ENCODE measurements at places on chromosomes 11 and 22. TPM values are rescaled to one million over a fixed set of nuclear protein-coding genes. Genes with fewer than 3 reads are reported as not detected.

DNA sequence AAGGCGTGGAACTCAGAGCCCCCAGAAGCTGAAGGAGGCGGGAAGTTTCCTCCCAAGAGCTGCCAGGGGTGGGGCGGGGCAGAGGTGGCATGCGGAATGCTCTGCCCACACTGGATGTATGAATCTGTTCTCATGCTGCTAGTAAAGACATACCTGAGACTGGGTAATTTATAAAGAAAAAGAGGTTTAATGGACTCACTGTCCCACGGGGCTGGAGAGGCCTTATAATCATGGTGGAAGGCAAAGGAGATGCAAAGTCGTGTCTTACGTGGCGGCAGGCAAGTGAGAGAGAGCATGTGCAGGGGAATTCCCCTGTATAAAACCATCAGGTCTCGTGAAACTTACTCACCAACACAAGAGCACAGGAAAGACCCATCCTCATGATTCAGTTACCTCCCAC is 57.6 kb downstream of the SMIM38 start:
- DNase-seq = peak; percentile 40

DNA sequence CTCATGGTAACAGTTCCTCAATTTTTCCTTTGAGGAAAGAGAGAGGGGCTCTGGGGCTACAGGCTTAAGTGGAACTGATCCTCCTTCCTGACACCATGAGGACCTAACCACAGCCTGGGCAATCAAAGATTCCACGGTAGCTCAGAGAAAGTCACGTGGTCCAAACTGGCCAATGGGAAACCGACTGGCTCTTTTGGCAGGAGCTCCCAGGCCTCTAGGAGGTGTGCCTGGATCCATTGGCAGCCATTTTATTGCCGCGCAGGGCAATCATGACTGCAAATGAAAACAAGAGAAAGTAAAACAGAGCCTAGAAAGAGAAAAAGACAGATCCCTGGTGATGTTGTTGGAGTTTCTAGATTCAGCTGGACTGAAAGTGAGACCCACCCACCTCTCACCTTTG is 27.3 kb upstream of the ASPHD2 start:
- DNase-seq = no peak

DNA sequence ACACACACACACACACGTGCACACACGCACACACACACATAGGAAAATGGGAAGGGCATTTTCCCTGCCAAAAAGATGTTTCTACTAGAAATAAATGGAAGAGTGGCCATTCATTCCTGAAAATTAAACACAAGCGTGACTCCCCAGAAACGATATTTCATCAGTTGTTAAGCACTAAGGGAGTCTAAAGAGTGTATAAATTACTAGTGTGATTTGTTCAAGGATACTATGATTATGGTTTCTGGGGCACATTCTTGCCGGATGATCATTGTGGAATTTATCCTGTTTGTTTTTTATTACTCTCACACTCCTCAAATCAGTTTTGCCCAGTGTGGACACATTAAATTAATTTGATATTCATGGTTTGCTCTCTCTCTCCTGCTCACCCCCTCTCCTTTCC is 16.4 kb upstream of the AMOTL1 start:
- DNase-seq = no peak

GRCh38 chr11:72736452-72737069 is 15.6 kb downstream of the ARAP1 start:
- DNase-seq = no peak

DNA sequence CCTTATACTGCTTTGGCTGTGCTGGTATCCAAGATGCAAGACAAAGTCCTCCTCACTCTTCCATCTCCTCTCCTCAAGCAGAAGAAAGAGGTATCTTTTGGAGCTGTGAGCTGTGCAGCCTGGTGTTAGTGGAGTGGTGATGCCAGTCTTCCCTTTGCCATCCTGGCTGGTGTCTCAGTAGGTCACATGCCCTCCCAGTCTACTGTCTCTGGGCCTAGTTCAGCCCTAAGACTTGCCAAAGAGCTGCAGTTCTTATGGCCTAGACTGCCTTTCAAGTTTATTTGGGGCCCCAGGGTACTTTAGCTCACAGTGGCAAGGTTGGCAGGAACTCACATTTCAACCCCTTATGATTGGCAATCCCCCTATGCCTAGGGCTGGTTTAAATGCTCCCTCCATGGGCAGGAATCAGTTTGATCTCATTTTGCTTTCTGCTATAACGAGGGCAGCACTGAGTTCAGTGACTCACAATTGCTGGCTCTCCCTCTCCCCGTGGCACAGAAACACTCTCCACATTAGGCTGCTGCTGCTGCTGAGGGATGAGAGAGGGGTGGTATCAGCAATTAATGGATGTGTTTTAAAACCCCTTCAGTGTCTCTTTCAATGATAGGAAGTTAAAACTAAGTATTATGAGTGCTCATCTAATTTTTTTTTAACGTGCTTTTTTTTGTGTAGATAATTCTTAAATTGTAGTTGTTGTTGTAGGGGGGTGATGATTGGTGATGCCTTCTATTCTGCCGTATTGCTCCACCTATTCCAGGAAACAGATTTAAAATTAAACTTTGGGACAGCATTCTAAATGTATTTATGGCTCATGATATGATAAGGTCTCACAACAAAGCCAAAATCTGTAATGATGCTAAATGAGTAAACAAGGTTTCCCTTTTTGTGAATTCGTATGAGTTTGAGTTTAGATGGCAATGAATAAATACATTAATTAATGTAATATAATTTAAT is 1295.0 kb downstream of the JRKL start:
- no peak for DNase-seq

Gene TMEM45B
- 10.1 TPM for total RNA-seq
